ENCODE measurements at places on chromosomes 4 and X.

GRCh38 chrX:12153741-12154140, 15.5 kb downstream of the FRMPD4 start:
- DNase-seq, result no peak

- DNase-seq, result no peak
Observed at GRCh38 chr4:13982010-13982409, 354.5 kb upstream of the BOD1L1 start.

DNA sequence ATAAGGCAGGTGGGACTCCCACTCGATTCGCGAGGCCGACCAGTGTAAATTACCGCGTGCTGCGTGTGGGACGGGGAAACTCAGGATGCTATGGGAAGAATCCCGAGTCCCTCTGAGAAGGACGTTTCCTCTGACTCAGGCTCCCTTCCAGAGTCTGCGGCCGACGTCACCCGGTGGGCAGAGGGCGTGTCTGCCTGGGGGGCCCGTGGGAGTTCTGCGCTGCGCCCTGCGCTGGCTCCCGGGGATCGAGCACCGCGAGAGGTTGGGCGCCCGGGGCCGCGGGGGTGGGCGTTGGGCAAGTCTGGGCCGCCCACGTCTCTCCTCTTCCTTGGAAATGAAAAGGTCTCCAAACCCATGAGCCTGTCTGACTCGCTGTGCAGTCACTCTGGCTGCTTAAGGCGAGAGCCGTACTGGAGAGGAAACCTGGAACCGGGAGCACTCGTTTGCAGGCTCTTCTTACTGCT, 568 bp downstream of the NIPAL1 start:
- DNase-seq, result peak; percentile 78

GRCh38 chr4:113682730-113683537, 78.6 kb downstream of the CAMK2D start:
- DNase-seq, result peak; percentile 65

GRCh38 chr4:53582194-53582593, 9.1 kb downstream of the LNX1 start:
- DNase-seq, result no peak

DNA sequence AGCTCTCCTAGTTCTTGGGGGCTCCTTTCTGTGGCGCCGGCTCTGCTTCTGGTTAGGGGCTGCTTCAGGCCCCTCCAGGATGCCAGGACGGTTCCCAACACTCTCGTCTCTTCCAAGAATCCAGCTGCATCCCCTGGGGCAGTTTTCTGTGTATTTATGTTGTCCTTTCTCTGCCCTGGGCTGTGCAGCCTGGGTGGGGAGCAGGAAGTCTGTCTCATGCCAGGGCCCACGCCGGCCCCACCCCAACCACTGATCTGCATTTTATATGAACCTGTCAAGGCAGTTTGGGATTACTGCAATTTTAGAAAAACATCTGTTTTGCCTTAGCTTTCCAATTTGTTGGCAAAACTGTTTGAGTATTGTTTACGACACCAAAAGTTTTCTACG, 14.6 kb downstream of the CTBP1 start:
- no peak for DNase-seq

- no peak for DNase-seq
Observed at GRCh38 chr4:38237139-38237538, 276.9 kb downstream of the PTTG2 start.

DNA sequence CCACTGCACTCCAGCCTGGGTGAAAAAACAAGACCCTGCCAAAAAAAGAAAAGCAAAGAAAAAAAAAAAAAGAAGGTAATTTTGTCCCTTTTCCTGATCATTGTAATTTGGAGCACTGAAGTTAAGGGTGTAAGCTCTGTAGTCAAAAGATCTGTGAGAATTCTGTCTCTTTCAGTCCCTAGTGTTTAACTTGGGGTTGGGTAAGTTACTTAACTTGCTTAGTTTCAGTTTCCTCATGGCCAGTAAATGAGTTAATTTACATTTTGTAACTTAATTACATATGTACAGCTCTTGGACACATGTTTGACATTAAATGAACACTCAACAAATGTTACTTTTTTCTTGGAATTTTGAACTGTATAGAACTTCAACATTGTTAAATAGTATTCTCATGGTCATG, 10.9 kb upstream of the UBE2K start:
- no peak for DNase-seq

- no peak for DNase-seq
Observed at GRCh38 chr4:25915353-25915705, 1.3 kb downstream of the SMIM20 start.

DNA sequence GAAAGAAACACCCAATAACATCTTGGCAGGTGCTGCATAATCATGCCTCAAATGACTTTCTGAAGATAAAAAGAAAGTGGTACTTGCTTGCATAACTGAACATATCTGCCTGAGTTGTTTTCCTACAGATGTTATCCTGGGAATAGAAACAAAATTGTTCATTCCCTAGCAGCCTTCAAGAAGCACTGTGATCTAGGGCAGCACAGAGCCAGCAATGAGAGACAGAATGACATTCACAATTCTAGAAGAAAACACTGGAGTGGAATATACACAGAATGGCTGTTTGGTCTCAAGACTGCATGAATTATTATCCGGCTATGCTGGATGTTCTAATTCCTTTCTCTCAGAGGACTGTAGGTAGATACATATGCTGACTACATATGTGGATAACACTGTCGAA, 790.9 kb downstream of the PDHA2 start:
- no peak for DNase-seq

DNA sequence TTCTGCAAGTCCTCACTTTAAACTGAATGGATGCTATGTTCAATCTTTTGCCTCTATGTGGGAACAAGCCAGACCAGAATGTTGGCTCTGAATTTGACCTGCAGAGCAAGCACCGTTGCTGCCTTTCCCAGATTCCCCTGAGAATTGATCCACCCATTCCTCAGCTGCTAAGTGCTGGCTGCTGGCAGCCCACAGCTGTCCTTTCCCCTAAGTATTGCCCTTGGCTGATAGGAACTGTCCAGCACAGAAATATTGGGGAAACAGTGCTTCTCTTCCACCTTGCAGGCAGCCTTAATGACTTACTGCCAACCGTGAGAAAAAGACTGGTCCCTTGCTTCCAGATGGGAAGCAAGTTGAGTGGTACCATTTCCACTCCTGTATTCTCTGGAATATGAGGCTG, 475.9 kb downstream of the PDHA2 start:
- DNase-seq, result no peak

DNA sequence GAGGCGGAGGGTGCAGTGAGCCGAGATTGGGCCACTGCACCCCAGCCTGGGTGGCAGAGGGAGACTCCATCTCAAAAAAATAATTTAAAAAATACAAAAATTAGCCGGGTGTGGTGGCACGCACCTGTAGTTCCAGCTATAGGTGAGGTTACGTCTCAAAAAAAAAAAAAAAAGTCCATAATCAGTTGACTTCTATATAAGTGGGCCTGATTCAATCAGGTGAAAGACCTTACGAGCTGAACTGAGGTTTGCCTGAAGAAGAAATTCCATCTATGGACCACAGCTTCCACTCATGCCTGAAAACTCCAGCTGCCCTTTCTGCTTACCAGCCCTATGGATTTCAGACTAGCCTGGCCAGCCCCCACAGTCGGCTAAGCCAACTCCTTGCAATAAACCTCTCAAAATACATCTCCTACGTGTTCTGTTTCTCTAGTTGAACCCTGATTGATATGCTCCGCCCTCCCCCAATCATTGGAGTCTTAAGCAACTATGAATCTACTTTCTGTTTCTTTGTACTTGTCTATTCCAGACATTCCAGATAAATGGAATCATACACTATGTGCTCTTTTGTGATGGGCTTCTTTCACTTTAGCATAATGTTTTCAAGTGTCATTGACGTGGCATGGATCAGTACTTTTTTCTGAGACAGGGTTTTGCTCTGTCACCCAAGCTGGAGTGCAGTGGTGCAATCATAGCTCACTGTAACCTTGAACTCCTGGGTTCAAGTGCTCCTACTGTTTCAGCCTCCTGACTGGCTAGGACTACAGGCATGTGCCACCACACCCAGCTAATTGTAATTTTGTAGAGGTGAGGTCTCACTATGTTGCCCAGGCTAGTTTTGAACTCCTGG, 36.6 kb downstream of the SAT1 start:
- no peak for DNase-seq

Data from Peyer's patch (tissue), 4 donors.